ENCODE measurements at places on chromosomes 7 and 10.

DNA sequence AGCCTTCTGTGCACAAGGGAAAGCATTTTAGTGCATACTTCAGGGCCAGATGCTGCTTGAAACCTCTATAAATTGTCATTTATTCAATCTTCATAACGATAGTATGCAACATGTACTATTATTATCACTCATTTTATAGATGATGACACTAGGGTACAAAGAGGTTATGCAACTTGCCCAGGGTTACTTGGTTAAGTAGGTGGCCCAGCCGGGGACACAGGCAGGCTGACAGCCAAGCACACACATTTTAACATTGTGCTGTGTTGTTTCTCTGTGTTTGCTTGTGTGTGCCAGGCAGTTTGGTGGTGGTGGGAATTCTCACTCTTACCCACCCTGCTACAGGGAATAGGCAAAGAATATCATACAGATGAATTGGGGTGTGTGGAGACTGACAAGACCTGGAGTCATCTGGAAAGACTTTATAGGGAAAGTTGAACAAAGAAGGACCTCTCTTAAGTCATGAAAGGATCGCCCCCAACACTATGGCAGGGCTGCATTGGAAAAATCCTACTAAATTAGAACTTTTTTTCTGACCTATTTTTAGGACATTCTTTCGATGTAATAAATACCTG, 98.9 kb downstream of the MKX start:
- DNase-seq = no peak

- no peak for DNase-seq
These were observed 976 bp downstream of the NAT16 start for GRCh38 chr7:101179117-101179516.

DNA sequence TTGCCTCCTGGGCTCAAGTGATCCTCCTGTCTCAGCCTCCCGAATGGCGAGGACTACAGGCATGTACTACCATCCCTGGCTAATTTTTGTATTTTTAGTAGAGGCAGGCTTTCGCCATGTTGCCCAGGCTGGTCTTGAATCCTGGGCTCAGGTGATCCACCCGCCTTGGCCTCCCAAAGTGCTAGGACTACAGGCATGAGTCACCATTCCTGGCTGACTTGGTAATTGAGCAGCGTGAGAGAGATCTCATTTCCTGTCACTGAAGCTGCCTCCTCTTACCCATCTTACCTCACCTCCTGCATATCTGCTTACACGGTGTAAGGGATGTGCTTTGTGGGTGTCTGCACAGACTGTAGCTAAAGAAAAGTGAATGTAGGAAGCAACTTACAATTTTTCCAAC, 9.7 kb downstream of the IFIT3 start:
- no peak for DNase-seq

DNA sequence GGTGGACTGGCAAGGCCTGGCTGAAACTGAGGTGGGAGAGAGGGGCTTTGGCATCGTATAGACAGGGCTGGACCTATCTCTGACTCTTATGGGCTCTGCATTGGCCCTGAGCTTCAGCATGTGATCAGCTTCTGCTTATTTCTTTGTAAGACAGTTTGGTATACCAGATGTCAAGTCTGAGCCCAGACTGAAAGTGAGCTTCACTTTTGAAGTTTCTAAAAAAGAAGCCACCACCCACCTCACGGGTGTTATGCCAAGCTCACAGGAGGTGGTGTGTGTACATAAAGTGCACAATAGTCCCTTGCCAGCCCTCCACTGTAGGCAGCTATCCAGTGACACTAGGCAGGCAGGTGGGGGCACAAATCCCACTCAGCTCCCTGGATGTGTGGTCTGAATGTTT, 68.7 kb upstream of the SEPHS1 start:
- no peak for DNase-seq

DNA sequence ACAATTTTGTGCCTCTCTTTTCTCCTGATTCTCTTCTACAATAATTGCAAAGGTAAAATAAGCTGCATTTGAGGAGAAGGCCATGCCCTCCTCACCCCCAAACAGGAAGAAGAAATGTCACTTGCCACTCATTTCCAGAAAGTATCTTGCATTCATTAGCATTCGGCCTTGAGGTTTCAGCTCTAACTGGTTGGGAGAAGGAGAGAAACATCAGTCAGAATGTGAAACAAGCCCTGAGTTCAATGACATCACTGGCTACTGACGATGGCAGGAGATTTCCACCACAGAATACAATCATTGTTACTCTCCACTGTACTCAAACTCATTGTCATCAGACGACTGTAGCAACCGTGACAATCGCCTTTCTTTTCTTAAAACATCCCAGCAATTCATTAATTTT, 72.8 kb downstream of the PRKCQ start:
- DNase-seq = no peak

GRCh38 chr7:102819151-102819550, 70.4 kb downstream of the FAM185A start:
- DNase-seq = no peak

- no peak for DNase-seq
These were observed 224.6 kb upstream of the NRP1 start for GRCh38 chr10:33559105-33559504.

DNA sequence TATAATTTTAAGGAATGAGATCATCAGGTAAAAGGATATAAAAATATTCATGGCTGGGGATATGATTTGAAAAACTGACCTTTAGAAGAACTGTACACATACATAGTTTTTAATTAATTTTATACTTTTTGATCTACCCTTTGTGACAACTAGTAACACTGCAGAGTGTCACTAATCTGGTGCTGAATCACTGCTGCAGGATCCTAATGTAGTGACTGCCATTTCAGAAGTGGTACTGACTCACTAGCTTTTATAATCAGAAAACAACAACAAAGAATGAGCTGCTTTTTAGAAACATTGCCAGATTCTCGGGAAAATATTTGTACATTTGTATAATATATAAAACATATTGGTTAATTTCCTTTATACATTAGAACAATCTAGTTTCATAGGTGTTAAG, 110.4 kb downstream of the HIPK2 start:
- no peak for DNase-seq

All from inflammatory macrophage (primary cell).